Activated CD4-positive, alpha-beta T cell treated with anti-CD3 and anti-CD28 coated beads, Interleukin-2, amount 50 U/mL, for 48 hours (primary cell): ENCODE measurements at places on chromosomes 1 and 21.

GRCh38 chr1:153679337-153680119 is 1.0 kb downstream of the NPR1 start:
- peak; percentile 25 for DNase-seq

DNA sequence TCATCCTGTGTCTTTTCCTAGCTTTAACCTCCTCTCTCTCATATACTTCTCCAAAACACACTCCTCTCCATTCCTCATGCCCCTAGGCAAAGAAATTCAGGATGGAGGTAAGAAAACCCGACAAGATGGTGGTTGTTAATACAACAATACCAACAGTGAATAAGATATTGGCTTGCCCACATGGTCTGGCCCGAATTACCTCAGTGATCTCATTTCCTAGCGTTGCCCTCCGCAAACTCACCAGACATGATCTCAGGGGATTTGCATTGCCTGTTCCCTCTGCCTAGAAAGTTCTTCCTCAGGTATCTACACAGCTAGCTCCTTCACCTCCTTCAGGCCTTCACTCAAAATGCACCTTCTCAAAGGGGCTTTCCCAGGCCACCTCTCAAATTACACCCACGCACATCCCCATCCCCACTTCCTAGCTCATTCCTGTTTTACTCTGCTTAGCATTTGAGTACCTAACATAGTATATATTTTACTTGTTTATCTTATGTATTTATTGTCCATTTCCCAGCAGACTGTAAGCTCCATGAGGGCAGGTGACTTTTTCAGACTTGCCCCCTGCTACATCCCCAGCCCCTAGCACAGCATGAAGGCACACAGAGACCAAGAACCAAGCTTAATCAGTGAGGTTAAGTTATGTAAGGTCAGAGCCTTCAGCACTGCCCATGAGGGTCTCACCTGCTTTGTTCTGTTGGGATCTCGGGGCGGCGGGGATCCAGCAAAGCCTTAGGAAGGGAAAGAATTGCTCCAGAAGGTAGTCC is 10.2 kb upstream of the UBR4 start:
- no peak for DNase-seq

DNA sequence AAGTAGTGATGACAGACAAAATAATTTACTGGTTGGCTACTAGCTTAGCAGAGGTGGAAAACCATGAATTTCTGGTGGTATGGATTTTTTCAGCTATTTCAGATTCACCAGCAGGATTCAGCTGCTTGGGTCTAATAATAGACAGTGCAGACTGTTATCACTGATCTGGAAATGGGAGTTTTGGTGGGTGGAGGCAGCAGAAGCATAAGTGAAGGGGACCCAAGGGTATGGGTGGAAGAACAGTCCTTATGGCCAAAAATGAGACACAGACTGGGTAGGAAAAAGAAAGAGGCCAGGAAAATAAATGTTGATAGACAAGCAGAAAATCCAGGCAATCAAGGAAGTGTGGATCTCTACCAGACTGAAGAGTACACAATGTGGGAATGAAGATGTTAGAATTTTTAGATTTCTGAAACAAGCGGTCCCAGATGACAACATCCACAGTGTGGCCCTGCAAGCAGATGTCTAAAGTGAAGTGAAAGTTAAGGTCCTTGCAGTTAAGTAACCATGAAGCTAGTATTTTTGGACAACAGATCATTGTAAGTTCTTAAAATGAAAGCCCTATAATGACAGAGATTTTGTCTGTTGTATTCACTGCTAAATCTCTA is 24.7 kb downstream of the LYST start:
- DNase-seq: no peak

DNA sequence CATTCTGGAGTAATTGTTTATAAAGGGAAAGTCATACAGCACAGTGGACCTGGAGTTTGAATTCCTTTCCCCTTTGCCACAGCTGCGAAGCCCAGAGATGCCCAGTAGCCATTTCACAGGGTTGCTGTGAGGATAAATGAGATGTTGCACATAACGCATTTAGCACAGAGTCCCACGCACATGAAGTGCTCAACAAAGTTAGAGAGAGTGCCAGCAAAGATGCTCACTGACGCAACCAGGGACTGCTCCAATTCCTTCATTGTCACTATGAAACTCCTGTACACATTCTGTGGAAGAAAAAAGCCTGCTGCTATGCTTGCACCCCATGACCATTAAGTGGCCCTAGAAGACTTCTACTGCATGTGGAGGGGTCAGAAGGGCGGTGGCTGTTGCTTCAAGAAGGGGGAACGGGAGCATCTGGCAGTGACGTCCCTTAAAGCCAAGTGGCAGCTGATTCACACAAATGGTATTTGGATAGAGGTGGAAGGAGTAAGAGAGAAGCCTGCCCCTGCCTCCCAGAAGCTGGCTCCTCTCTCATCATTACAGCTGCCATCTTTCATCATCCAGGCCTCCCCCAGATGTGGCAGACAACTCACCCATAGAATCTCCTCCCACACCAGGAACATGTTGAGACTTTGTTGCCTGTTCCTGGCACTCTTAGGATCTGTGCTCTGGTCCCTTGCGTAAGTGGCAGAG is 26.5 kb upstream of the VAV3 start:
- DNase-seq: no peak

DNA sequence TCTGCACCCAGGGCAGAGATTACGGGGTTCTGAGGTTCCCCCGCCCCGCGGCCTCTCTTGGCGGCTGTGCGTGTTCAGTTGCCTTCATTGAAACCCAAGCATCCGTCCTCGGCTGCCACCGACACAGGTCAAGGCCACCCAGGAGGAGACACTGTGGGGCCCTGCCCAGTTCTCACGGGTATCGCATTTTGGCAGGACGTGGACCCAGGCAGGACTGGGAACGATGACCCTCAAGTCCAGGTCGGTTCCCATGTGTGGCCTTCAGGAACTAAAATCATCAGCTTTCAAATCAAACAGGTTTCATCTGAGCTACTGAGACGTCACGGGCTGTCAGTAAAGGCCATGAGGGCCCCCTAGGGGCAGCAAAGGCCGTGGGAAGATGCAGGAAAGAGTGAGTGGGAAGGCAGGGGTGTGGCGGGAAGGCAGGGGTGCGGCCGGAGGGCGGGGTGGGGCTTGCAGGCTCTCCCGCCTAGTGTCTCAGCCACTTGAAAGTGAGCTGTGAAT is 7.0 kb upstream of the C1orf174 start:
- peak; percentile 64 for DNase-seq

DNA sequence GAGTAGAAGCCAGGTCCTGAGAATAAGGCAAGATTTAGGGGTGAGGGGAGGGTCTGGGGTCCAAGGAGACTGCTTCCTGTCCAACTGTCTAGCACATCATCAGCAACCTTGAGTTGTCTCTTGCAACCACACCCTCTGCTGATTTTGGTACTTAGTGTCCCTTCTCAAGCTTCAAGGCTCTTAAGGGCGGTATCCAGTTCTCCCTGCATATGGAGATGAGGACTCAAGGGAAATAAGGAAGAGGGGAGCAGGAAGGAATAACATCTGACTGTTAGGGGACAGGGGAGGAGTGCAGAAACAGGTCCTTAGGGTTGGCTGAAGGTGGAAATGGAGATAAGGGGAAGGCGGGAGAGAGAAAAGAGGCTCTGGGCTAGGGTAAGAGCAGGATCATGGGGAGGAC is 12.3 kb downstream of the MYOG start:
- DNase-seq: no peak

DNA sequence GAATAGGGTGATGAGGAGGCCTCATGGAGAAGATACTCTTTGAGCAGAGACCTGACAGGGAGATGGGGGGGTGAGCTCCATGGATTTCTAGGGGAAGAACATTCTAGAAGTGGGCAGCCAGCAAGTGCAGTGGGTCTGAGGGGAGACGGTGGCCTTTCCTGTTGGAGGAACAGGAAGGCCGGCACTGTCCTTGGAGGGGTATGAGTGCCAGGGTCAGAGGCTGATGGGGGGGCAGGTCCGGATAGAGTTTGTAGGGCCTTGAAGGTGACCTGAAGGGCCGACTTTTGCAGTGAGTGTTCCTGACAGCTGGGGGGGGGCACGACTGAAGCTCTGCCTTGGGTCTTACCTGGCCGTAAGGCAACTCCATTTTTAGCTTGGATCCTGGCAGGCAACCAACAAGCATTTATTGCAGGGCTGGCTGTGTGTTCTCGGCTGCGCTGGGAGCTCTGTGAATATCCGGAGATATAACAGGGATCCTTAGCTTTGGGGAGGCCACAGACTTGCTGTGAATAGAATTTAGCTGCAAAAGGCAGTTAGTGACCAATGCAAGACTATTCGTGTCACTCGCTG is 130.6 kb downstream of the MRPS6 start:
- DNase-seq: no peak

DNA sequence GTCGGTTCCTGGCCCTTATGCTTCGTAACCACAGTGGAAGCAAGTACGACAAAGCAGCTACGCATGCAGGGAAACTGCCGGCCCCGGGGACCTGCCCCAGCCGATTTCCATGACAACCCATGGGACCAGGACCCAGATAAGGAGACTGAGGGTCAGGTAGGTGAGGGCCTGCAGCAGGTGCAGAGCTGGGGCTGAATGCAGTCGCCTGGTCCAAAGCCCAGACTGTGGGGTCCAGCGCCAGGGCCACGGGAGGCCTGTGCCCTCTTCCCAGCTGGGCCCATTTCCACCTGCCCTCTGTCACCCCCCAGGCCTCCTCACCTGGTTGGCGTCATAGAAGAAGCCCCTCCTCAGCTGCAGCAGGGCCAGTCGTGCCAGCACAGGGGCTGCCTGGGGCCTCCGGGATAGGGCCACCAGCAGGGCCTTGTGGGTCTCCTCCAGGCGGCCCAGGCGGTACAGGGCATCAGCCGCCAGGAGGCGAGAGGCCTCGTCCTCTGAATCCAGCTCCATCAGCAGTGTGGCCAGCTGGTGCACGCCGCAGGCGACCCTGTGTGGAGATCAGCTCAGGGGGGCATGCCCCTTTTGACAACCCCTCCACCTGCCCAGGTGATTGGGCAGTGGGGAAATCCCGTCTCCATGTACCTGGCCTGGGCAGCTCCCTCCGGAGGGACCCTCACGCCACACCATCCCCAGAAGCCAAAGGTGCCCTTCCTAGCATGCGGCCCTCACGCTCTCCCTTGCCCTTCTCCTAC is 14.2 kb downstream of the TTC34 start:
- DNase-seq: no peak

DNA sequence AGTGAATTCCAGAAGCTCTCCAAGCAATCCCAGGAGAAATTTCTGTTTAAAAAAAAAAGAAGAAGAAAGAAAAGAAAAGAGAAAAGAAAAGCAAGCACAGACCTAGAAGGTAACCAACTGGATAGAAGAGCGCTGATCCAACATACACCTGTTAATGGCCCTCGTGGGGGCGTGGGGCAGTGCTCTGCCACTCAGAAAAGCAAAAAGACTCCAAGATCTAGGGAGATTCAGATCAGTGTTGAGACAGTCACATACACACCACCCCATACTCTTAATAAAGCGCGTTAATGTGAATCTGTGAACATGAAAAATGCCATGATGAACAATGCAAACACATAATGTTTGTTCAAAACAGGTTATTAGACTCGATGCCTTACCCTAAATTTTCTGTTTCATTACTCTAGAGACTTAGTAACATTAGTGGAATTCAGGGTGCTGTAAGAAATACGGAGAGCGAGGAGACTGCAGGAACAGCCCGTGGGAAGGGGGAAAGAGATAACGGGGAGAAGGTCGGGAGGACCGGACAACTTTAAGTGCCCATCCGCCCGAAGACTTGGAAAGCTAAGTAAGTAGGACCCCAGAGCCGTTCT is 406 bp downstream of the NME7 start:
- no peak for DNase-seq

DNA sequence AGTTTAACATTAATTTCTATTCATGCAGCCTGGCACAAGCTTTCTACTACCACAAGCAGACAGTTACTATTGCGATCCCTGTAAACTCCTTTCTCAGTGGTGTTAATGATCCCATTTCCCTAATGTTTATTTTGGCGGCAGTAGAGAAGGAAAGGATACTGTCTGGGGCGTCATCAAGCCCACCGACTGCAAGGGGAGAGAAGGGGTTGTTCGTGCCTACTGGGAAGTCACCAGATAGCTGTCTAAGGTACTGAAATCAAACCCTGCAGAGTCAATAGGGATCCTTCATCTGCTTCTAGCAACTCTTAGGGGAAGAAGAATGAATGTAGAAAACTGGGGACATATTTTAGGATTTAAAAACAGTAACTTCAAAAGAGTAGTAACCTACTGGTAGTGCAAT is 95.2 kb upstream of the ADAR start:
- DNase-seq: no peak

DNA sequence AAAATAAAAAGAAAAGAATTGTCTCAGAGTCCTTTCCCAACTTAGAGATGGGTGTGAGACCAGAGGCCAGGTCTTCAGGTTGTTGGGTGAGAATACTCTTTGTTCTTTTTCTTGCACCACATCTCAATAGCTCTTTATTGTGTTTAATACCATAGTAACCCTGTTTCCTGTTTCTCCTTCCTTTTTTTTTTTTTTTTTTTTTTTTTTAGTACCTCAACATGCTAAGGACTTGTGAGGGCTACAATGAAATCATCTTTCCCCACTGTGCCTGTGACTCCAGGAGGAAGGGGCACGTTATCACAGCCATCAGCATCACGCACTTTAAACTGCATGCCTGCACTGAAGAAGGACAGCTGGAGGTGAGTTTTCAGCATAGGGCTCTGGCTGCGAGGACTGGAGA is 24.4 kb downstream of the CELF3 start:
- no peak for DNase-seq

DNA sequence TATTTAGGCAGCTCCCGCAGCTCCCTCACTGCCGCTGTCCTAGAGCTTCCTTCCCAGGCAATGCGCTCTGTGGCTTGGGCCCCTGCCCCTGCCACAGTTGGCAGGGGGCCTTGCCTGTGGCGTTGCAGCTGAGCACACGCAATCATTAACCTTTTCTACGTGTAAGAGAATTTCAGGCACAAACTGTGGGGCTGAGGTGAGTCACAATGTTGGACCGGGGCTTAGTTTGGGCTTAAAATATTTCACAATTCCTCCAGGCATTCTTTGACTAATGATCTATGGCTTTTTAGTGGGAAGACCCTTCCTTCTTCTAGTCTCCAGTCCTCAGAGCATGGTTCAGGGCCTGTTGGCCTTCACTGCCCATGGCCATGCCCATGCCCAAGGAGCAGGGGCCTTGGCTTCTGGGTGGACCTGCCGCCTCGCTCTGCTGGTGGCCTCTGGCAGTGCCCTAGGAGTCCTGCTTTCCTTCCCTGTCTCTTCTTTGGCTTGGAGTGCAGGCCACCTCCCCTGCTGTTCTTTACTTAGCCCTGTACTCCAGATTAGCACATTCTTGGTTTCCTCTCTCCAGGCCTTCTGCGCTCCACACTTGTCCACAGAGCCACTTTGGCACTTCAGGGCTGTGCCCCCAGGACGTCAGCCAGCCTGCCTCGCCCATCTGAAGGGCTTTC is 39.2 kb downstream of the MAPKAPK2 start:
- no peak for DNase-seq
